Naive B cell (primary cell): ENCODE measurements at places on chromosomes 1 and 21. TPM values are rescaled to one million over a fixed set of nuclear protein-coding genes. Genes with fewer than 3 reads are reported as not detected.

Gene ZBTB8A
- polyA plus RNA-seq = not detected

Gene KLHDC9
- polyA plus RNA-seq = 1.3 TPM

Gene SFN
- polyA plus RNA-seq = not detected

Gene ERICH3
- not detected for polyA plus RNA-seq

Gene ACP6
- 4.6 TPM for polyA plus RNA-seq

Gene GUCA2A
- not detected for polyA plus RNA-seq

Gene DBT
- 6.1 TPM for polyA plus RNA-seq
